ENCODE measurements at places on chromosomes 1 and 21. TPM values are rescaled to one million over a fixed set of nuclear protein-coding genes. Genes with fewer than 3 reads are reported as not detected.

Gene DVL1
- 177 TPM for total RNA-seq

Gene ATAD3B
- total RNA-seq = 3.1 TPM

Gene REN
- total RNA-seq = not detected

Gene SPRR2F
- total RNA-seq = not detected

Gene NES
- 100.0 TPM for total RNA-seq

Gene PROK1
- total RNA-seq = not detected
